NCI-H2107 (cell line): ENCODE measurements at places on chromosomes 3 and 15.

- no peak for DNase-seq
Measured at GRCh38 chr15:28979208-28979841, 93.6 kb downstream of the APBA2 start.

- DNase-seq: no peak
Measured at GRCh38 chr3:171878461-171879225, 35.5 kb downstream of the TMEM212 start.

GRCh38 chr15:85706779-85707518 lies 87.8 kb downstream of the KLHL25 start:
- no peak for DNase-seq

- no peak for DNase-seq
Measured at GRCh38 chr15:75948761-75949296, 45.2 kb downstream of the FBXO22 start.

DNA sequence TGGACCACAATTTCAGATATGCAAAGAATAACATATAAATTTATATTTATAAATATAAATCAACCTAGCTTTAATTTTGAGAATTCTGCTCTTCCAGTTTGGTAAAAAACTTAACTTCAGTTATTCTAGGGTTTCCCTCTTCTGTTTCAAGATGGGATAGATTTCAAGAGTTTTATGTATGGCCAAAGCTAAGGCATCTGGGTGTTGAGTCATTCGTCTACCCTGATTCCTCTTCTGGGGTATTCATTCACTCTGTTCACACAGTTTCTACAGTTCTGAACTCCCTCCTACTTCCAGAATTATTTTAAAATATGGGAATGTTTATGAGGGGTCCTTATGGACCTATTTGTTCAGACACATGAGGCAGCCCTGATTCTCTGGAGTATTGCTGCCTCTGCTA lies 4.2 kb upstream of the FGF7 start:
- no peak for DNase-seq

DNA sequence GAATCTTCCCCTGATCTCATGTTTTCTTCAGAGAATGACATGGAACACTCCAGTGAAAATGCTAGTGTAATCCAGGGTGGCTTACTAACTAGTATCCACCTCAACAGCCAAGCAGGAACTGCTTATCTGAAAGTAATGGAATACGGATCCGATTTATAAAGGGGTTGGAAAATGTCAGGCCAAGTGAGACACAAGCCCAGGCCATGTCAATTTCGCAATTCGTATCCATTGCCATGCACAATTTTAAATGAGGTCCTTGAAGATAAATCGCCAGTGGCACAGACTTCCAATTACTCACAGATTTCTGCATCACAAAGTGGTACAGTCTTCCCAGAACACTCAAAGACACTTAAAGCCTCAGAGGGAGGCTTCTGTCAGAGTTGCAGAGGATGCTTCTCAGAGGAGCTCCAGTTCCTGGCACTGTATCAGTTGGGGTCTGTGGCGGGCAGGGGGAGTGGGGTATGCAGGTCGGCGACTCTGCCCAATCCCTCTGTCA lies 16.5 kb upstream of the FAM240A start:
- DNase-seq: no peak

GRCh38 chr3:5057857-5058324 lies 64.2 kb upstream of the ARL8B start:
- no peak for DNase-seq

DNA sequence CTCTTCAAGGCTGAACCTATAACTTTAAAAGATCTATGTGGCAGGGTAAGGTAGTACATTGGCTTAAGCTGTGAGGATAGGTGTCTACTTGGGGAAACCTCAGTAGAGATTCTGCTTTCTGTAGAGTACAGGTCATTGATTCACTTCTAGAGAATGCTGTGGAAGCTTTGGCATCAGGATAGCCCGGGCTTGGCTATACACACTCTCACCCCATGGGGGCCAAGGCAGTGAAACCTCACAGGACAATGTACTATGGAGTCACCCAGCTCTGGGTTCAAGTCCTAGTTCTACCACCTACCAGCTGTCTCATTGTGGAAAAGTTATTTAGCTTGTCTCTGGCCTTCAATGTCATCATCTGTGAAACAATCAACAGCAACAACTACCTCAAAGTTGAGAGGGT lies 9.0 kb downstream of the MTFMT start:
- DNase-seq: no peak

DNA sequence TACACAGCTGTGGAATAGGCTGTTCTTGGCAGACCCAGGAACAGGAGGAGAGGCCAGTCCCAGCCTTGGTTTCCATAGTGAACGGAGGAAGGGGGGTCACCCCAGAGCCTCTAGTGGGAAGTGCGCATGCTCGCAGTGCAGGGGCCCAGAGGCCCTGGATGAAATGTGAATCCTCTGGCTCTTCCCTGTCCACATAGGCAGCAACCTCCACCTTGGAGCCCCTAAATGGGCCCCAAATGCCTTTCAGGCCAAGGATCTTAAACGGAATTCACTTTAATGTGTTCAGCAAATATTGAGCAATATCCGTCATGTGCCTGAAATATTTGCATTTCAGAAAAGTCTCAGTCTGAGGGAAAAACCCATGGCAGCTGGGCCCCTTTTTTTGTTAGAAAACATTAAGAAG lies 3.3 kb upstream of the NDN start:
- no peak for DNase-seq

GRCh38 chr3:105385819-105386508 lies 19.3 kb downstream of the ALCAM start:
- no peak for DNase-seq

GRCh38 chr3:115100806-115101205 lies 46.3 kb downstream of the ZBTB20 start:
- DNase-seq: no peak

GRCh38 chr3:185070491-185071286 lies 82.2 kb downstream of the C3orf70 start:
- DNase-seq: no peak

DNA sequence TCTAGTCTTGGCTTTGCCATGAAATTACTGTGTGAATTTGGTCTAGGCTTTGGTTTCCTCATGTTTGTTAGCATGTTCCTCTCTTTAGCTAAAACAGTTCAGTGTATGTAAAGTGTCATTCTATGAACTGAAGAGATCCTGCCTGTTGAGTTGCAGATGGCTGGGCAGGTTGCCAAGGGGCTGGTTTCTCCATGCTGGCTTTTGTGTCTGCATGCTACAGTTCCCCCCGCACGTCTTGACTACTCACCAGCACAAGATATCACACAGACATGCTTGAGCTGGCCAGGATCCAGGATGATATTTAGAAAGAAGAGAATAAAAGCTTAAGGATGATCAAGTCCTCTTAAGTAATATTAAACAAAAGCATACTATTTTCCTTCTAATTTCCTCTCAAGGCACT lies 90.2 kb downstream of the CERS3 start:
- no peak for DNase-seq

GRCh38 chr3:178297199-178297598 lies 239.0 kb upstream of the KCNMB2 start:
- no peak for DNase-seq

DNA sequence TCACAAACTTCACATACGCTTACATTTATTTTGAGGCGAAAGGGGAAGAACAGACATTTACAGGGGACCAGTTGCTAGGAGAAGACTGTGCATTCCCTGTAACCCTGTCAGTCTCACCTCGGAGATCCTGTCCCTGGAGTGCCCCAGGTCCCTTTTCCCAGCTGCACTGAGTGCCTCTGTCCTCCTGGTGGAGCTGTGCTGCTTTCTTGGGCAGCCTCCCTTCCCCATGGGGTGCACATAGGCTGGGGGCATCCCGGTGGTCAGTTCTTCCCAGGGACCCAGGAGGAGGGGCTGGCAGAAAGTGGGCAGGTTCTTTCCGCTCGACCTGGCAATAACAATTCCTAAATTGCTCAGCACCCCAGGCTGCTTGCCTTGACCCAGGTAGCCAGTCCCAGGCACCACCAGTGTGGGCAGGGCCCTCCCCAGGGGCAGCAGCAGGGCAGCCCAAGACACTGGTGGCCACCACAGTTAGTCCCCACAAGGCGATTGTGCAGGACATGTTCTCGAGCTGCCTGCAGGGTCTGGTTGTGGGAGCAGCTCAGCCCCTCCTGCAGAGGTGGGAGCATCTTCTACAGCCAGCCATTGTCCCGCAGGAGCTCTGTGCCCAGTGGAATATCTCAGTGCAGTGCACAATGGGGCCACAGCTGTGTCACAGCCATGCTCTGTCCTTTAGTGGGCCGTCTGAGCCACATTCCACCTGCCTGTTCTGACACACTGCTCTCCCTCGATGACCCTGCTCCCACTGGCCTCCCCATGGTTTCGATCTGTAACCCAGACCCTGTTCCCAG lies 36.3 kb downstream of the APBA2 start:
- no peak for DNase-seq

GRCh38 chr3:46228260-46229242 lies 13.7 kb upstream of the CCR3 start:
- no peak for DNase-seq

DNA sequence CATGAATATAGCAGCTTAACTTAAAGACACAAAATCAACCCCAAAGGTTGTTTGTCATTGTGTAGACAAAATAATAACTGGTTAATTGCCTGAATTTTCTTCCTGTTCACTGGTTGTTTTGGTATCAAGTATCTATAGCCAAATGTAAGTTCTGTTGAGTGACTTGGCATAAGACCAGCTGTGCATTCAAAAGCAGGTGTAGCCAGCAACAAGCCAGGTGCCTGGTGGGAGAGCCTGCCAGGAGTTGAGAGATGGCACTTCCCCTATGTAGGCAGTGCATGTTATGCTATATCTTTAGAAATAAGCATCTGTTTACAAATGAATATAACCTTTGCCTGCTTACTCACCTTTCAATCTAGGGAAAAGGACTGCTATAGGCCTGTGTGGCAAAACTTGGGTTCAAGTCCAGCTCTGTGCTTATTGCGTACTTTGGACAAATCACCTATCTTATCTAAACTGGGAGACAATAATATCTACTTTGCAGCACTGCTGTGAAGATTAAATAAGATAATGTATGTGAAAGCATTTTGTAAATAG lies 84.9 kb upstream of the TBL1XR1 start:
- DNase-seq: peak; percentile 95

- no peak for DNase-seq
Measured at GRCh38 chr3:185558395-185558794, 6.0 kb upstream of the LIPH start.

DNA sequence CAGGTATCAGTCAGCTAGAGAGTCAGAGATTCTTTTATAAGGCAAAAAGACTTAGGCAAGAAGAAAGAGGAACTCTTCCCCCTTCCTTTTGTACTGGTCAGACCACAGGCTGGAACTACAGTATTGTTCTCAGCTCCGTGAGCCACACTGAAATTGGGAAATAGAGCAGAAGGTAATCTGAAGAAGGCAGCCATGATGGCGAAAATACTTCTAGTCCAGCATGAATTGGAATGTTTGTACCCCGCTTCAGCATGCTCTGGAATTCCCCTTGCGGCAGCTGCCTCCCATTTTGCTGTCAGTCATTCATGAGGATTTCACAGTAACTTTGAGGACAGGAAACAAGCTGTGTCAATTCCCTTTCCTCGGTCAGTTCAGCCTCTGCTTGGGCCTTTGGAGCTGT lies 96.2 kb downstream of the CORO2B start:
- no peak for DNase-seq

DNA sequence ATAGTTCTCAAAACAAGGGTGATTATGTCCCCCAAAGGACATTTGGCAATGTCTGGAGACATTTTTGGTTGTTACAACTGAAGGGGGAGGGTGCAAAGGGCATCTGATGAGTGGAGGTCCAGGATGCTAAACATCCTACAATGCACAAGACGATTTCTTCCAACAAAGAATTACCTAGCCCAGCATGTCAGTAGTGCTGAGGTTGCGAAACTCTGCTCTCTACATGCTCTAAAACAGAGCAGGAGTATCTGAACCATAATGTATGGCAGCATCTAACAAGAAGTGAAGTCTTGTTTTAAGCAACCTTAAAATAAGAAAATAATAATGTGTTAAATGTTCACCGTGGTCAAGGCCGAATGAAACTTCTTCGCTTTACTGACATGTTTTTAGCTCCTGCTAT lies 7.0 kb downstream of the GYG1 start:
- DNase-seq: no peak

DNA sequence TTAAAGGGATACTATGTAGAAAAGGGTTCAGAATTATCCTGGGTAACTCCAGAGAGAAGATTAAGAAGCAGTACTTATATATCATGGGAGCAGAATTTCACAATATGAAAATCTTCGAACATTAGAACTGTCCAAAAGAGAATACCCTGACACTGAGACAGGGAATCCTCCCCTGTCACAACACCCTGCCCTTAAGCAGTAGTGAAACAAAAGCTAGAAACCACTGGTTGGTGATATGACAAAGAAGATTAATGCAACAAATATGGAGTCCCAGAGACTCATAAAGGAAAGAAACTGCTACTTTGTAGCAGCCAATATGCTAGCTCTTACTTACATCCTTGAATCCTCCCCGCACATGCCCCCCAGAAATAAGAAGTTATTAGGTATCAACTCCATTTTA lies 18.5 kb downstream of the MIX23 start:
- DNase-seq: no peak

DNA sequence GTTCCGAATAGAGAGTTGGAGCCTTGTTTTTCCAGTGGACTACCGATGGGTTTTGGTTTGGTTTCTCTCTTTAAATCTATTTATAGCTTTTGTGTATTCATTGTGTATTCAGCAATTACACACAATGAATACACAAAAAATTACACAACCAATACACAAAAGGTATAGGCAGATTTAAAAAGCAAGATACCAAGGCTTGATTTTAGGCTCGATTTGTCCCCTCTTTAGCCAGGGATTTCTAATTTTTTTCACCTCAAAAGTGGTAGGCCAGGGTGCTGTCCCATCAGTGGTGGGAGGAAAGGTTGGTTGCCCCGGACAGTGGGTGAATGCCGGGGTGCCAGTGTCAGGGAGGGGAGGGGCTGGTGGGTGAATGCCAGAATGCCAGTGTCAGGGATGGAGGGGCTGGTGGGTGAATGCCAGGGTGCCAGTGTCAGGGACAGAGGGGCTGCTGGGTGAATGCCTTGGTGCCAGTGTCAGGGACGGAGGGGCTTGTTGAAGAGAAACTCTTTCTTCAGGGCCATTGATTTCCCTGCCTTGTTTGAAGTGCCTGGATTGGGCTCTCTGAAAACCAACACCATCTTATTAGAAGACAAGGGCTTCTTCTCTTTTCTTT lies 186.2 kb downstream of the GOLGA6L6 start:
- DNase-seq: no peak

- DNase-seq: no peak
Measured at GRCh38 chr3:101124125-101124524, 130.9 kb upstream of the ABI3BP start.

DNA sequence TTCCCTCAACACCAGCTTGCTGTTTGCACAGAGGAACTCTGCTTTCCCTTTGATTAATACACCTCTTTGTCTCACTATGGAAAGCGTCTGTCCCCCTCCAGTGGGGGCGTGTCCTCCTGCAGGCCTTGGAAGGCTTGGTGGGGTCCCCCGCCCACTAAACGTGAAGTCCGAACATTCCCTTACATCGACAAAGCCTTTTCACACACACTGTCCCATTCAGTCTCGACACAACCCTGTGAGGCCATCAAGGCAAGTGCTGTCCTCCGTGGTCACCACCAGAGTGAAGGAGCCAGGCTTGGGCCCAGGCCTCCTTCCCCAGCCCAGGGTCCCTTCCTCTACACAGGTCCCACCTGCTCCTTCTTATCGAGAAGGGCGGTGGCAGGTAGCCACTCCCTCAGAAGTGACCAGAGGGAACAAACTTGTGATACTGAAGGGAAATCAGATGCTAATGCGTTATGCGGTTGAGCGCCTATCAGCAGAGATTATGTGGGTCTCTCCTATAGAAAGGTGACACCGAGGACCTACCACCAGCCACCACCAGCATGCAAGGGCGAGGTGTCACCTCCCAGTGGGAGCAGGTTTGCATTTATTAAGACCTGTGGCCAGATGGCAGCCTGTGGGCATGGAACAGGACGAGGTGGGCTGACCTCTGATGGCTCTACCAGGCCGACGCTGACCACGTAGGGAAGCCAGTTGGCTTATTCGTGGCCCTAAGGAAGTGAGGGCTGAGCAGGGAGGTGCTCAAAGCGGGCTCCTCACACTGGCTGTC lies 6.6 kb downstream of the NRROS start:
- DNase-seq: no peak
